ENCODE measurements at places on chromosomes 3 and 15.

GRCh38 chr3:10594915-10595314, 89.5 kb upstream of the ATP2B2 start:
- DNase-seq = no peak

DNA sequence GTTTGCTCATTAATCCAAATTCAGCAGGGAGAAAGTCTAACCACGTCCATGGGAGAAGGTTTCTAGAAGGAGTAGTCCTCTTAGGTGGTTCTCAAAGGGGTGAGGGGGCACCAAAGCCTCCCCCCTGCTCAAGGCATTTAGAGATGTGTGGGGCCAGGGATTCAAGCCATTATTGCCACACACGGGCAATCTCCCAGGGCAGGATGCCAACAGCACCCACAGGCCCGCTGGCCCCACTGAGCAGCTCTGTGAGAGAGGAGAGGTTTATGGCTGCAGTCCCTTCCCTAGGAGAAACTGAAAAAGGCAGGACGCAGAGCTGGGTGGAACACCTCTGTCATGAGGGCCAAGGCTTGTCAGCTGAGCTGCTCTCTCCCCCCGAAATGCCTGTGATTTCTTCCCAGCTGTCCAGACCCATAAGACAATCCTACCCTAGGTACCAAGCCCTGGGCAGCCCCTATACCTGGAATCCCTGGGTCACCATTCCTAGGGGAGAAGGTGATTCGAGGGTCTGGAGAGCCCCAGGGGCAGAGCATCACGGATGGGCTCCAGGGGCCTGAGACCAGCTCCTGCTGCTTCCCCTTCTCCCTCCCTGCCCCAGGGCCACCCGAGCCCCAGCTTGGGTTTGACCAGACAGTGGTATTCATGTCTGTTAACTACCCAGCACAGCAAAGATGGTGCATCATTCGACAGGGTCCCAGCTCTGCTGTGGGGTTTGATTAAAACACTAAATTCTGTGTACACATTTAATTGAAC, 39.0 kb downstream of the WHAMM start:
- DNase-seq = no peak

DNA sequence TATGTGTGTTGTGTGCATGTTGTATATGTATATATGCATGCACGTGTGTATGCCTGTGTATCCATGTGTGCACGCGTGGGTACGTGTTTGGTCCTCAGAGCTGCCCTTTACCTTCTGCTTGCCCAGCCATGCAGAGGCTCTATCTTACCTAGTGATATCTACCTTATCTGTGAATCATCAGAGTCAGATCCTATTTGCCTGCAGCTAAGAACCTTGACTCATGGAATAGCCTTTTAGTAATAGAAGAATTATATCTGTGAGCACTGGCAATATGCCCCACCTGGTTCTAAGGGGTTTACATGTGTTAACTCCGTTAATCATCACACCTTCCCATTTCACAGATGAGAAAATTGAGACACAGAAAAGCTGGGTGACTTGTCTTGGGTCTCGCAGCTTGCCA, 11.0 kb downstream of the PGPEP1L start:
- DNase-seq = no peak

- DNase-seq = peak; percentile 12
These were observed 960 bp downstream of the THBS1 start for GRCh38 chr15:39581793-39582285.

DNA sequence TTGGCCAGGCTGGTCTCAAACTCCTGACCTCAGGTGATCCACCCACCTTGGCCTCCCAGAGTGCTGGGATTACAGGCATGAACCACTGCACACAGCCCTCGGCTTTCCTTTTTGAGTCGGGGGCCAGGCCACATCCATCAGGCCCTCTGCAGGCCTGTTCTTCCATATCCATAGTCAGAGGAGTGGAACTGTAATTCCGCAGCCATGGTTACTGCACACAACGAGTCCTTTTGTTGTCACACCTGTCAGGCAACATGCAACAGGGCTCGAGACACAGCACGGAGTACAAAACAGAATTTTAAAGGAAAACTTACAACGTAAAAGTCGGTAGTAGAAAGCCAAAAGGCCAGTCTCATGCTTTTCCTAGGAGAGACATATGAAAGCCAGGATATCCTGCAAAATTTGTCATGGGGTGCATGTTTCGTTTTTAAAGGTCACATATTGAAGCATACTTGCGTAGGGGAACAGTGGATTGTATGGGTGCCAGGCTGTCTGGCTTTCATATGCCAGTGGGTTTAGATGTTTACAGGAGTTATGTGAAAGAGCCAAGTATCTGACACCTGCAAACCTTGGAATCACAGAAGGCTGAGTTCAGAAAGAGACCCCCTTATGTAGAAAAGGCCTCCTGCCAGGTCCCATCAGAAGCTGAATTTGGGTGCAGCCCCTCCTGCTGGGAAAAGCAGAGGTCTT, 63.2 kb upstream of the LPP start:
- no peak for DNase-seq

DNA sequence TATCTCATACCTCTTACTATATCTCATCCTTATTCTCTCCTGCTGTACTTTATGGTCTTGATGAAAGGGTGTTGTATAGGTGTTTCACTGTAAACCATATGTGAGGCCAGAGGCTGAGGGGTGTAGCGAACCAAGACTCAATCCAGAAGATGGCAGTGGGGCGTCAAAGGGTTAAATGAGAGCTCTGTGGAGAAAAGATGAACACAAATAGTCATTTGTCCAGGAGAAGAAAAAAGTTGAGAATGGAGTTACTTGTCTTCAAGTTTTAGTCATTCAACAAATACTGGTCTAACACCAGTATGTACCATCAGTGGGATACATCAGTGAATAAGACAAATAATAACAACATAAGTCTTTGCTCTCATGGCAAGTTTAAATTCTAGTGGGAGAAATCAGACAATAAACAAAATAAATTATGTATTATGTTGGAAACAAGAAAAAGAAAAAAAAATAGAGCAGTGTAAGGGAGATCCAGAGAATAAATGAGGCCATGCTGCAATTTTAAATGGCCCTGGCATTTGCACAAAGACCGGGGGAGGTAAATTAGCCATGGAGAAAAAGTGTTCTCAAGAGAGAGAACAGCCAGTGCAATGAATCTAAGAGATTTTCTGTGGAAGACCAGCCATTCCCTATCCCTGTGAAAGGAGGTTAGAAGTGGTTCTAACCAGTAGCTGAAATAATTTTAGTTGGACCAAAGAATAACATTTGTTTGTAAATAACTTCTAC, 77.0 kb upstream of the UMPS start:
- DNase-seq = no peak

- no peak for DNase-seq
These were observed 15.3 kb upstream of the RPL32 start for GRCh38 chr3:12856626-12857025.

DNA sequence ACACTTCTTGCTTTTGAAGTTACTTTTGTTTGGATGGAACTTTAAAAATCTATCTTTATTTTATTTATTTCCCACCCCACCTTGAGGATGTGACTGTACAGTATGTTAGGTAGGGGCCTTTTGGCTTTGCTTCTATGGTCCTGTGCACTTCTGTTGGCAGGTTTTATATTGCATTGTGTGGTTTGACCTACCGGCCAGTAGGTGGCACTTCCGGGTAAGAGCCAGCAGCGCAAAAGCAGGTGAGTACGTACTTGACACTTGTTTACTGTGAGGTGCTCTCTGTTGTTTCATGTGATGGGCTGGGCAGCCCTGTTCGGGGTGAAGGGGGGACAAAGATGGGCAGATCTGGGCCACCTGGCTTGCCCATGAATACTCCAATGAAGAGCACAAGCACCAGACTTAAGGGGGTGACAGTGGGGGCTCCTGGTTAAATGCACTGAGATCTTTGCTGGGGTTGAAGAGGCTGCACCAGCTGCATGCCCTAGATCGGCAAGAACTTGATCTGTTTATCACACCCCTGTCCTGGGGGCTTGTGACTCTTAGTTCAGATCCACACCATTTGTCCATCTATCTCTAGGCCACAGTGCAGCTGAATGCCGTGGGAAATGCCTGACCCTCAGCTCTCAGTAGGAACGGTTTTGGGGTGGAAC, 131.6 kb downstream of the NLGN1 start:
- DNase-seq = no peak

Data from BJ (cell line).